Liver (tissue), 10 donors: ENCODE measurements at places on chromosomes 7 and 10. TPM values are rescaled to one million over a fixed set of nuclear protein-coding genes. Genes with fewer than 3 reads are reported as not detected.

GRCh38 chr7:23235813-23236221 lies 10.8 kb upstream of the GPNMB start:
- DNase-seq, result no peak
- H3K27me3 ChIP-seq, result no peaks in the 10 kb centered on the region
- no peaks in the 10 kb centered on the region for H3K36me3 ChIP-seq
- H3K4me3 ChIP-seq, result no peak overlapping the region
- no peak overlapping the region for H3K27ac ChIP-seq
- H3K4me1 ChIP-seq, result no peaks in the 10 kb centered on the region

Gene TBATA
- not detected for total RNA-seq

Gene SMKR1
- not detected for total RNA-seq

Gene CH25H
- total RNA-seq, result 0.08 TPM

Gene TAS2R5
- 0.51 TPM for total RNA-seq

DNA sequence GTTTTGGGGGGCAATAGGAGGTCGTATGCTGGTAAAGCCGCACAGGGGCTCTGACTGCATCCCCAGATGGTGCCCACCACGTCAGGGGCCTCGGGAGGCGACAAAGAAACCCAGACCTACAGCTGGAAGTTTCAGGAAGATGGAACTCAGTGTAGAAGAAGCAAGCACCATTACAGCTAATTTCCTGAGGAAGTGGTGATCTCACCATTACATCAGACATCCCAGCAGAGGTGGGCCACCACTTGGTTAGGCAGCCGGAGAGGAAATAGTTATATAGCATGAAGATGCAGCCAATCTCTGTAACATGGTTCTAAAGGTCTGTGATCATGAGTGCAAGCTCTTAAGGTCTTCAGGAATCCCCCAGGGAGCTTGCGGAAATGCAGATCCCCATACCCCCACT lies 127.3 kb upstream of the PCBD1 start:
- DNase-seq, result no peak
- no peaks in the 10 kb centered on the region for H3K4me1 ChIP-seq
- no peak overlapping the region for H3K4me3 ChIP-seq
- H3K36me3 ChIP-seq, result no peaks in the 10 kb centered on the region
- no peaks in the 10 kb centered on the region for H3K27me3 ChIP-seq

GRCh38 chr10:124127965-124128810 lies 34.8 kb upstream of the CHST15 start:
- H3K4me3 ChIP-seq, result no peak overlapping the region
- H3K4me1 ChIP-seq, result no peaks in the 10 kb centered on the region
- DNase-seq, result no peak
- no peaks in the 10 kb centered on the region for H3K27me3 ChIP-seq
- no peak overlapping the region for H3K27ac ChIP-seq

Gene OPALIN
- total RNA-seq, result not detected

Gene BLVRA
- total RNA-seq, result 23.5 TPM

DNA sequence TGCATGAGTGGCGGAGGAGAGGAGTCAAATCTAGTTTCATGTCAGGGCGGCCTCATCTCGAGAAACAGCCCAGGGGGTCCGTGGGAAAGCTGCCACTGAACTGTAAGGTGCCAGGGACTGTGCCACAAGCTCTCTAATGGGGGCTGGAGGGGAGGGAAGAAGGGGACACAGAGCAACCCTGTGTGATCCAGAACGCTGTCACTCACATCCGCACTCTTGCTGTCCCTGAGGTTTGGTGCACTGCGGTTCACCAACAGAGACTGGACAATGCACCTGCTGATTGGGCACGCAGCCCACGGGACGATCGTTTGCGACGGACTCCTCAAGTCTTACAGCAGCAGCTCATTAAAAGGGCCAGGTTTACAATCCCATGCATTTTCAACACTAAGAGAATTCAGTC lies 47.7 kb downstream of the AMZ1 start:
- H3K36me3 ChIP-seq, result no peaks in the 10 kb centered on the region
- no peak for DNase-seq
- H3K27ac ChIP-seq, result no peak overlapping the region
- no peaks in the 10 kb centered on the region for H3K27me3 ChIP-seq
- H3K4me3 ChIP-seq, result no peak overlapping the region
- H3K4me1 ChIP-seq, result no peaks in the 10 kb centered on the region

GRCh38 chr7:50721160-50721559 lies 61.5 kb downstream of the GRB10 start:
- no peak for DNase-seq
- H3K4me1 ChIP-seq, result peaks cover 12% of the 10 kb centered on the region
- H3K27ac ChIP-seq, result no peak overlapping the region
- no peak overlapping the region for H3K4me3 ChIP-seq

- H3K4me1 ChIP-seq, result peaks cover 2% of the 10 kb centered on the region
- DNase-seq, result no peak
- no peaks in the 10 kb centered on the region for H3K36me3 ChIP-seq
- H3K4me3 ChIP-seq, result peak overlapping the region; percentile 22
Measured at GRCh38 chr7:33190688-33191304, 61.4 kb downstream of the BBS9 start.

Gene PDGFA
- 2.0 TPM for total RNA-seq

Gene GARIN1A
- 0.50 TPM for total RNA-seq

Gene RET
- 0.33 TPM for total RNA-seq

Gene INHBA
- total RNA-seq, result 8.9 TPM

DNA sequence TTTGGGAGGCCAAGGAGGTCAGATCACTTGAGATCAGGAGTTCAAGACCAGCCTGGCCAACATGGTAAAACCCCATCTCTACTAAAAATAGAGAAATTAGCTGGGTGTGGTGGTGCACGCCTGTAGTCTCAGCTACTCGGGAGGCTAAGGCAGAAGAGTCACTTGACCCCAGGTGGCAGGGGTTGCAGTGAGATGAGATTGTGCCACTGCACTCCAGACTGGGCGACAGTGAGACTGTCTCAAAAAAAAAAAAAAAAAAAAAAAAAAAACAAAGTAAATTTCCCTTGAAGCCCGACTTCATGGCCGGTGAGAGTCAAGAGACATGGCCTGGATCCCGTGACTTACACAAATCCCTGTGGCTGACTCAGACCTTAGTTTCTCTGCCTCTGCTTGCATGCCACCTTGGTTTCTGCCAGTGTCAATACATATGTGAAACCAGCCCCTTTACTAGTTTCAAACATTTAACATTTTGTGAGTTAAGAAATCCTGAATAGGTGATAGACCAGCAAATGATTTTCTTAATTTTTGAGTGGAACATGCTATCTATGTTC lies 62.8 kb downstream of the ZEB1 start:
- H3K4me1 ChIP-seq, result no peaks in the 10 kb centered on the region
- no peak overlapping the region for H3K4me3 ChIP-seq
- H3K27ac ChIP-seq, result no peak overlapping the region

DNA sequence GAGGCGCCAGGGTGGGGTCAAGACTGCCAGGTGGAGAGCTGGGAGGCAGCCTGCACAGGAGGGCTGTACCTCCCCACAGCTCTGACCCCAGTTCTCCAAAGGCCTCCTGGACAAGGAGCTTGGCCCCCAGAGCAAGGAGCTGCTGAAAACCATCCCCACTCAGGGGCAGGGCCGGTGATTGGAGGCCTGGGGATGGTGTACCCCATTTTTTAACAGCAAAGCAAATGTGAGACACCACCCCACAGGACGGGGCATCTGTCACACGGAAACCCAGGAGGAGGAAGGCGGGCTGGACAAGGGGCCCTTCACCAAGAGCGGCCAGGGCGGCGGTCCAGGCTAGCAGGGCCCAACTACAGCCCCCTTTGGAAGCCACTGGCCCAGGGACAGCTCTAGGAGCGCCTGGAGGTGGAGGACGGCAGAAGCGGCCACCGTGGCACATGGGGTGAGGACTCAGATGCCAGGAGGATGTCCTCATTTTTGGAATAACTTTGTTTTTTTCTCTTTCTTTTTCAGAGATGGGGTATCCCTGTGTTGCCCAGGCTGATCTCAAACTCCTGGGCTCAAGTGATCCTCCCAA lies 56.4 kb upstream of the TNRC18 start:
- H3K27me3 ChIP-seq, result no peaks in the 10 kb centered on the region
- no peak overlapping the region for H3K27ac ChIP-seq
- H3K4me1 ChIP-seq, result no peaks in the 10 kb centered on the region
- no peak overlapping the region for H3K4me3 ChIP-seq
- no peak for DNase-seq

Gene AKR1E2
- 9.4 TPM for total RNA-seq

DNA sequence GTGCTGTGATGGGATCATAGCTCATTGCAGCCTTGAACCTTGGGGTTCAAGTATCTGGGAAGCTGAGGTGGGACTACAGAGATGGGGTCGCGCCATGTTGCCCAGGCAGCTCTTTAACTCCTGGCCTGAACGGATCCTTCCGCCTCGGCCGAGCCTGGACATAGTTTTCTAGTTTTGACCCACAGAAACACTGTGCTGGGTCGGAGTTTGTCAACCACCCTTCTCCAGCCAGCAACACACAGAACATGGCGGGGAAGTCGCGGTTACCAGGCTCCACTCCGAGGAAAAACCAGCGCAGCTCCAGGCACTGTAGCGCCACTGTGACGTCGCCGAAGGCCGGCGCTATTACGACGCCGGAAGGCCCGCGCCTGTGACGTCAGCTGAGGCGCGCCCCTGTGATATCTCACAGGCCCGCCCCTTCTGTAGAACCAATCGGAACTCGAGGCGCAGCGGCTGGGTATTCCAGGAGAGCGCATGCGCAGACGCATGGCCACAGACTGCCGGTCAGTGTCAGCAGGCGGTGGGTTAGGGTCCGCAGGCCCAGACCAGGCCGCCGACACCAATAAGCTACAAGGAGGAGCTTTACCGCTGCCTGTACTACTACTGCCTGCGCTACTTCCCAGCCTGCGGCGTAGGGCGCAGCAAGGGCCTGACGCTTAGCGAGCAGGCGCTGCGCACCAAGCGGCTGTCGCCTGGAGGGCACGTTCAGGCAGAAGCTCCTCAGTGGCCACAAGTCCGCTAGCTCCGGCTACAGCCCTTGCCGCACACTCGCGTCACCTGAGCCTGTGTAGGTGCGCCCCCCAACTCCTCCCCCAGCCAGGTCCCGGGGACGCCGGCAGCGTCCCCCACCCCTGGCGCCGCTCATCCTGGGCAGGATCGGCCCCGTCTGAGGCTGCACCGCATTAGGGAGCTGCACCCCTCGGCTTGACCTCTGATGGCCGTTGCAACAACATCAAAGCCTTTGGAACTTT lies 135.2 kb upstream of the KCTD7 start:
- no peaks in the 10 kb centered on the region for H3K27me3 ChIP-seq
- DNase-seq, result peak; percentile 96
- H3K36me3 ChIP-seq, result no peaks in the 10 kb centered on the region
- H3K4me3 ChIP-seq, result peak overlapping the region; percentile 58

- H3K27ac ChIP-seq, result no peak overlapping the region
- peaks cover 3% of the 10 kb centered on the region for H3K4me1 ChIP-seq
- no peak for DNase-seq
- no peaks in the 10 kb centered on the region for H3K27me3 ChIP-seq
- no peak overlapping the region for H3K4me3 ChIP-seq
Measured at GRCh38 chr7:4137552-4137951, 544.5 kb upstream of the FOXK1 start.

DNA sequence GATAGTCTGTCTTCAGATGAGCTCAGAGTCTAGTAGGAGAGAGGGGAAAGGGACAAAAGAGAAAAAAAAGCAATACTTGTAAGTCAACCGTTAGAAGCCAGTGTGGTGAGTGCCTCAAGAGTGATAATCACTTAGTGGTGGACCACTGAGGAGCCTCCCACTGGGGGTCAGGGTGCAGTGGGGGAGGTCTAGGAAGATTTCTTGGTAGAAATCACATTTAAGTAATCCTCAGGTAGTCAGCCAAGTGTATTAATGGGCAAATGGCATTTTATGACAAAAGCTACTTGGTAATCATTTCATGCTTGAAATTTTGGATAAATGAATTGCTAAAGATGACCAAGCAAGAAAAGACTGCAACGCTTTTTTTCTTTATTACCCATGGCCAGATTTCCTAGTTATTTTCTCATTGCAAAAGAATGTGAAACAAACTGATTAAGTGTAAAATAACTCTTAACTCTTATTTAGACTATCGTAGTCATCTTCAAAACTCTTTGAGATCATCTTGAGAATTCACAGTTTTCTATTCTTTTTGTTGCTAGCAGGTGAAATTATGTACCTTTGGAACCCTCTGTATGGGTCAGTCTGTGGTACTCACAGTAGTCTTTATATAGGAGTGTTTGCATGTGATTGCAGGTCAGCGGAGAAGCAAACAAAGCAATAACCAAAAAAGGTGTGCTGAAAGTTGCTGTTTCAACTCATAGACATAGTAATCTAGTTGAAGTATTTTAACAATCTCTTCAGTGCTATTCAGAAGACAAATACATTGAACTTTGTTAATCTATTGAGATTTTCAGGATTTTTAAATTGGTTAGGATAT lies 63.9 kb downstream of the PPP1R9A start:
- no peaks in the 10 kb centered on the region for H3K4me1 ChIP-seq
- H3K36me3 ChIP-seq, result no peaks in the 10 kb centered on the region
- no peak overlapping the region for H3K27ac ChIP-seq
- H3K27me3 ChIP-seq, result no peaks in the 10 kb centered on the region
- H3K4me3 ChIP-seq, result no peak overlapping the region

Gene GLUD1
- total RNA-seq, result 434 TPM

DNA sequence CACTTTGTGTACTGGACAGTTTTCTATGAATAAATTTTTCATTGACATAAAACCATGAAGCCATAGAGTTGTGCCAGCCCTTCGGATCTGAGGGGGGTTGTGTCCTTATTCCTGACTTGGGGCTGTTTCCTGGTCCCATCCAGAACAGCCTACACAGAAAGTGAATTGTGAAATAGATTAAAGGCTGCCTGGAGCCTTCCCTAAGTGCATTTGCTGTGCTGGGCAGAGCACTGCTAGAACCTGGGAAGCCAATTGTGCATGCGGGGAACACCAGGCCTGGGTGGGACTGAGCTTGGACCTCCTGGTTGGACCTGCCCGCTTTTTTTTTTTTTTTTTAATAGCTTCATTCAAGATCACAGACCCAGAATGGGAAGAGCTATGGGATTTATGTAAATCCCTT lies 238.9 kb downstream of the ARHGAP21 start:
- no peak overlapping the region for H3K4me3 ChIP-seq
- DNase-seq, result no peak
- H3K4me1 ChIP-seq, result no peaks in the 10 kb centered on the region

DNA sequence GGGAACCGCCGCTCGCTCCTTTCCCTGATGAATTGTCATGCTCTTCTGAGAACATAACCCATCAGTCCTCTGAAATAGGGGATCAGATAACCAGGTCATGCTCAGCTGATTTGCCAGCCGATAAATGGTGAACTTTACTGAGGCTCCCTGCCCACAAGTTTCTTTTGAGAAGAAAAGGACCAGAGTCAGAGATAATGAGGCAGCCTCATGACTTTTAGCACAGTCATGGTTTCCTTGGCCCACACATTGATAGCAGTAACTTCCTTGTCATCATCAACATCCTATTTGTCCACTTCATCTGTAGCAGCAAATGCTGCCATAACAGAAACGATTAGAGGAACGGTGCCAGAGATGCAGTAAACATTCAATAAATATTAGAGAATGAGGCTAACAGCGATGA lies 509.0 kb downstream of the GATA3 start:
- no peaks in the 10 kb centered on the region for H3K27me3 ChIP-seq
- H3K4me3 ChIP-seq, result no peak overlapping the region
- H3K4me1 ChIP-seq, result no peaks in the 10 kb centered on the region
- no peak for DNase-seq

Gene HABP2
- total RNA-seq, result 247 TPM

- H3K4me1 ChIP-seq, result no peaks in the 10 kb centered on the region
- DNase-seq, result no peak
- no peak overlapping the region for H3K27ac ChIP-seq
- no peaks in the 10 kb centered on the region for H3K36me3 ChIP-seq
Measured at GRCh38 chr7:1618475-1618874, 48.6 kb upstream of the PSMG3 start.

- H3K4me3 ChIP-seq, result no peak overlapping the region
- DNase-seq, result no peak
- no peak overlapping the region for H3K27ac ChIP-seq
Measured at GRCh38 chr7:41156268-41156667, 546.6 kb downstream of the INHBA start.
